ENCODE measurements at places on chromosomes 4 and X.

DNA sequence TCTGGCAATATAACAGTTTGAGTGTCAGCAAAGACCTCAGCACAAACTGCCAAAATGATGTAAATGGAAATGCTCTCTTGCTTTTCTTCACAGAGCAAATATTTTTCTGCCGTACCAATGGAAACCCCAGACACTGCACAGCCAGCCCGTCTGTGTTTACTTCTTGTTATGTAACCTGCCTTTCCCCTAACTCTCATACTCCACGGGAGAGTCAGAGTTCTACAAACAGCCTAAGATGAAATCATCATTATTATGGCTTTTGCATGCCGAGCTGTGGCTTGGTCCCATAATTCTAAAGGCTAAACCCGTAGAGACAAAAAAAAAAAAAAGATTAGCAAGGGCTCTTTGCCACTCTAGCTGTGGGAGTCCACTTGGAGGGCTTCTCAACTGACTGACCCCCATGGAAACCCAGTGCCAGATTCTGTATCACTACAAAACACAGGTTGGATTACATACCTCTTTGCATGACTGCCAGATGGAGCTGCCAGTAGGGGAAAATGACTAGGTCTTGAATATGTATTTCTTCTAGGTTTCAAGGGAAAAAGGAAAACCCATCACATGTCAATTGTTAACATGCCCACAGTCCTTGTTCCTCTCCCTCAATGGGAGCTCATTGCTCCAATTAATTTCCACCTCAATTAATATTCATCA is 197.2 kb upstream of the CNKSR2 start:
- DNase-seq: no peak

GRCh38 chr4:123471655-123472369 is 75.2 kb downstream of the SPRY1 start:
- DNase-seq: no peak

DNA sequence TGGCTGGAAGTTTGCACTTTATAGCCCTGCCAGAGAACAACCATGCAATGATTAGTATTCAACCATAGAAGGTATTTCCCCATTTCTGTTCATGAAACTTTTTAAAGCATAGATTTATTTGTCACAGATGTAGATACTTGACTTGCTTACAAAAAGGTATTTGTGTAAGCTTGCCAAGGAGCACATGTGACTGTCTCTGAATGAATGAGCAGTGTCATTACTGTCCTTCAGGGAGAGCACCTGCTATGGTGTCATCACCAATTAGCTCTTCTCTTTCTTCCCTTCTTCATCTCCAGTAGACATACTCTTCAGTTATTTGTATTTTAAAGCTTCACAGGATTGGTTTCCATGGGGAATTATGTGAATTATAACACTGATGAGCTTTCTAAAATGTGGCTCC is 1064.7 kb upstream of the GRIA3 start:
- DNase-seq: no peak

- DNase-seq: no peak
These were observed 16.6 kb upstream of the PITX2 start for GRCh38 chr4:110639207-110640090.

GRCh38 chr4:183721207-183722081 is 62.4 kb downstream of the TRAPPC11 start:
- DNase-seq: peak; percentile 35

DNA sequence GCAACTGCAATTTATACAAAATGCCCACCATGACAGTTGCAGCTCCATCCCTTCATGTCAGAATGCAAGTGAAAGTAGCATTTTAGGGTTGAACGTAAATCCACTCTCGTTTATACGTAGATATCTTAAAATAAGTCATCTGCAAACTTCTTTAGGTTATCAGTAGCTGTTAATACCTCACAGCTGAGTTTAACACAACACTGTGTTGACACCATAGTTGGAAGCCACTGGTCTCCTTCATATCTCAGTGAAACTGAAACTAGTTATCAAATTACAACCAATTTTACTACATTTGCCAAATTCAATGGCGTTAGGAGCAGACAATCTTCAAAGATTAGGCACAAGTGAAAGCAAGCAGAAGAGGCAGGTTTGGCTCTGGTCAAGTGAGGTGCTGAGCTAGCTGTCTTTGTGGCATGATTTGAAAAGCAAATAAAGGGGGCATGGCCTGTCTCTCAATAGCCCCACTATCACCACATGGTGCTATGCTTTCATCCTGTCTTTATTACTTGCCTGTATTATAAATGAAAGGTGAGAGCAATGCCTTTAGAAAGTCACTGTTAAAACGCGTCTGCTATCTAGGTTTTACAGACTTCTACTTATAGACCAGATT is 12.3 kb downstream of the PPP3CA start:
- DNase-seq: no peak

DNA sequence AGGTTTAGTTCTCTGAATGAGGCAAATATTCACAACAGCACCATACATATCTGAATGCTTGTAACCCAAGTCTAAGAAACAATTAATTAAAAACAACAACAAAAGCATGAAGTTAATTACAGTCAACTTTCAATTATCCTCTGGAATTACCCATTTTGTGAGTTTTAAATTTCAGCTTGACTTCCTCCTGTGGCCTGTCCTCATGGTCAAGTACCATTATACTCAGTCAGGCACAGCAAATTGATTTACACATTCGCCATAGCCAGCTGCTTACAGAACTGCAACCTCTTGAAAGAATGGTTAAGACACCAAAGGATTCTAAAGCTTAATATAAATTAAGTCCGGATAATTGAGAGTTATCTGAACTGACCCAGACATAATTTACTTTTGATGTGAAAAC is 306.5 kb downstream of the CAMK2D start:
- DNase-seq: no peak

DNA sequence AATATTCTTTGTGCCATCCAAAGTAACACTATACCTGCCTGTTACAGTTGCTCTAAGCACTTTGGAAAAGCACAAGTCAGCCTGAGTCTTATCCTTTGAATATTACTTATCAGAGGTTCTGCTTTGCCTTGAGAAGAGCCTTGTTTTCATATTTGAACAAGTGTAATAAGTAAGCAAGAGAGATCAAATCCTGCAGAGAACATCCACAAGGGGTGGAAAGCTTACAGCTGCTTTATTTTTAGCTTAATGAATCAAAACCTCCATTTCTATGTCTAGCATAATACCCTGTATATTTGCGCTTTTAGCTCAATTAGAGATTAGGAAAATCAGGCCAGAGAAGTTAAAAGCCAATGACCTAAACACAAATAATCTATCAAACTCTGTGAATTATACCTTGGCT is 139.8 kb downstream of the CDS1 start:
- no peak for DNase-seq

DNA sequence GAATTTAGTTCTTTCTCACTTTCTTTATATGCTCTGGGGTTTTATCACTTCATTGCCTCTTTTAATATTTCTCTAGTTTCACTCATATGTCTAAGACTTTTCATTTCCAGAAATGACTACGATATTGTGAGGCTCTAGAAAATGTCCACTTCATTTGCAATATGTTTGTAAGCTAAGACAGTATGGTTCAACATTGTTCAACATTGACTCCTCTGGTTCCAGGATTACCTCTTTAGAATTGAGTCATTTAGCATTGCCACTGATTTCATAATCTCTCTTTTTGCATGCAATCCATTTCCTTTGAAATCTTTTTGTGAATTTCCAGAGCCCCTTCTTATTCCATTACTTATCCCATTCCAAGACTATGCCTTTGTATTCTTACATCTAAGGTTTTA is 32.3 kb downstream of the BBS12 start:
- DNase-seq: no peak

DNA sequence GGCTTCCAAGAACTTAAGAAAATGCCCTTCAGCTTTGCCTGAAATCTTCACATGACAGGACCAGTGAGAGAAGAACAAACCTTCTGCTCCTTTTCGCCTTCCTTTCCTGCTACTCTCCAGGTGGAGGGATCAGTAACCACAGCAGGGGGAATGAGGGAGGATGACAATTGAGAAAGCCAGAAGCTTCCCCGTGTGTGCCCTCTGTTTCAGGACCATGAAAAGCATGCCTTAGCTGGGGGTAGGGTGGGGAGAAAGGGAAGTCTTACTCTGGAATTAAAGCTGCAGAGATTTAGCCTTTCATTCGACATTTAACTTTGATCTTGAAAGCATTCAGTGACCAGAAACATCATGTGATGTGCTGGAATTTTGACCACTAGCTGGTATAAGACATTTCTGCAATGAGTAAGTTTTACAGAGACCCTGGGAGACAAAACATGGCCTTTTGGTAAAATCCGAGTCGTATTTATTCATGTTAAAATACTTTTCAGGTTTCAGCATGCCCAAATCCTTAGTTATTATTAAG is 10.6 kb upstream of the PUDP start:
- no peak for DNase-seq

DNA sequence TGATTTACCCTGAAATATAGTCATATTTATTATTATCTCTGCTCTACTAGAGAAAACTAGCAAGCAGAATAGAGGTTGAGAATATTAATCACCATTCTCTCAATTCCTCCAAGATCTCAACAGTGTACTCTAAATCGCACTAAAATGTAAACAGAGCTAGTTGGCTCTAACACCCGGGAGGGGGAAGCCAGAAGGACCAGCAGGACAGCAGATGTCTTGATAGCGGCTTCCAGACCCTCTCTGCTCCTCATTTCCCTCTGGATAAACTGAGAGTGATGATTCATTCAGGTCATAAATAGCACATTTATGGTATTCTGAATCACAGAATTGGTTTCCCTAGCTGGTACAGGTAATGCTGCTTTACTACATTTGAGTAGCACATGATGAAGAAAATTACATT is 82.5 kb downstream of the TBC1D9 start:
- DNase-seq: no peak

GRCh38 chr4:174089711-174090110 is 193.8 kb downstream of the FBXO8 start:
- DNase-seq: no peak

GRCh38 chr4:14928035-14928434 is 74.2 kb upstream of the CPEB2 start:
- no peak for DNase-seq

- no peak for DNase-seq
These were observed 47.1 kb upstream of the BMP15 start for GRCh38 chrX:50863471-50863870.

DNA sequence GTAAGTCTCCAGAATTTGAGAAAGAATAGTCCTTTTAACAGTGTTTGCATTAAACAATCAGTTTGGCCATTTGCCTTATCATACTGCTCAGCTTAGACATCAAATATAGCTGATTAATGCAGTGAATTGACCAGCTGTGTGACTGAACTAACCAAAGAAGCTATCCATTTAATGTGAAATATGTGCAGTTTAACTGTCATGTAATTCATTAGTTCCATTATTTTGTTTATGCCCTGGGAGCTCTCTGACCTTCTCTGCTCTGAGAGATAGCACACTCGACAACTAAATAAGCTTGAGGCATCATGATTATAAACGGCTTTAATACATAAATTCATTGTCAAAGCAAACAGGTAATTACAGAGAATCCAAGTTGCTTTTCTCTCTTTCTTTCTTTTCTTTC is 324.3 kb upstream of the PCDH7 start:
- DNase-seq: no peak

GRCh38 chr4:128930051-128930450 is 120.6 kb downstream of the JADE1 start:
- no peak for DNase-seq

DNA sequence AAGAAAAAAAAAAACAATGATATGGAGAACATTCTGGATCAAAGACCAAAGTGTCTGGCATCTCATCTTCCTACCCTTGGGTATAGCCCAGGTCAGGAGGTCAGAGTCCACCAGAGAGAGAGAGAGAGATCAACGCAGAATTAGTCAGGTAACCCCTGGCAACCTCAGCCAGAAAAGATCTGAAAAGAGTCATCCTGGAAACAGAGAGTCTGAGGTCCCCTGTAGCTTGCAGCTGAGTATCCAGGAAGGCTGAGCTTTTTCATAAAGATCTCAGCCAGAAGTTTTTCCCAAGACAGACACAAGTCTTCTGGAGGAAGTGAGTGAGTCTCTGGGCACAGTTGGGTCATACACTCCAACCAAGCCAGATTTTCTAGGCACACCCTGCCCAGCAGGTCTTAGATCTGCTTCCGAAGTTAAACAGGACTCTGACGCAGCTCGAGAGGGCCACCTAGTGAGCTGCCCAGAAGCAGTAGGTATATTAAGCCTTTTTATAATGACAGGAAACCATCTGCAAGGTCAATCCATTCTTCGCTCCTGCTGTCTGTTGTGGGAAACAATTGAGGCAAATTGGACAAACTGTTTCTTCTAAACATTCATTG is 35.7 kb downstream of the ACE2 start:
- DNase-seq: peak; percentile 1

GRCh38 chr4:21948347-21949072 is at the start of gene KCNIP4:
KCNIP4 (minus strand) TSS chr4:21948772.
- DNase-seq: peak; percentile 0

- no peak for DNase-seq
These were observed 9.3 kb downstream of the GABRQ start for GRCh38 chrX:152646961-152647360.

- DNase-seq: no peak
These were observed 366.9 kb upstream of the RASGEF1B start for GRCh38 chr4:81838586-81838985.

- no peak for DNase-seq
These were observed 145.9 kb downstream of the OPHN1 start for GRCh38 chrX:68287419-68287818.

DNA sequence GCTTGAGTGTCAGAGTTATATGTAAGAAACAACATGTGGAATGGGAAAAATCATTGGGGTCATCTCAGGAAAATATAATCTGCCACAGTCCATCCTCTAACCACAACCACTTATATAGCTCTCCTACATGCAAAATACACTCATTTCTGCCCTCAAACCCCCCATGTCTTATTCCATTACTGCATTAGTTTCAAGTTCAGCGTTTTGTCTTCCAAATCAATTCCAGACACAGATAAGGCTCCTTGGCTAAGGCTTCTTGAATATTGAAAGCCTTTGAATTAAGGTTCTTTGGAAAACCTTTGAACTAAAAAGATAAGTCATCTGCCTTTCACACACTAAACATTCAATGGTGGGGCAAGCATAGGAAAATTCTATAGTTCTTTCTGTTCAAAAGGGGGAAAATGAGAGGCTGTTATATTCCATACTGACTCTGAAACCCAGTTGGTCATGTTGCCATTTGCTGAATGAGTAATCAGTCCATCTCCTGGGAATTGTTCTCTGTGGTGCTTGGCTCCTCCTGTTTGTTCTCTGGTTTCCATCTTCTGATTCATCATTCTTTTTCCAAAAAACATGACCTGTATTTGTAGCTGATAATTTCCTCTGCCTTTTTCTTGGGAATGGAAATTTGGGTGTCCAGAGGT is 218.7 kb downstream of the BMPR1B start:
- DNase-seq: no peak

- DNase-seq: no peak
These were observed 249.1 kb upstream of the FAM47A start for GRCh38 chrX:34381241-34381640.

DNA sequence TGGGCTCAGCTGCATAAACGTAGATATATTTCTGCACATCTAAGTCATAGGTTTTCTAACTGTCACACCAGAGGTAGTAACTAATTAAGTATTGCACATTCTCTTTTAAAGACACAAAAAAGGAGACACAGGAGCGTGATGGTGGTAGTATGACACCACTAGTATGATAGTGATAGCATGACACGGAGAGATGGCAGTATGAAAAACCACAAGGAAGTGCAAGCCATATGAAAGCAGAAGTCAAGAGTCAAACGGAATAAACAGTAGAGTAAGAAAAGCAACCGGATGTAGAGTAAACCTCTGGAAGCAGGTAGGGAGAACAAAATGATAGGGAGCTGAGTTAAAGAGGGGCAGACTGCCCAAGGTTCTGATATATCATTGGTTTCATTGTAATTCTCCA is 382.2 kb upstream of the INTU start:
- no peak for DNase-seq

- no peak for DNase-seq
These were observed 71.9 kb downstream of the PDLIM5 start for GRCh38 chr4:94523617-94524016.

GRCh38 chr4:187865914-187866313 is 129.7 kb upstream of the ZFP42 start:
- no peak for DNase-seq
